ENCODE measurements at places on chromosomes 6 and 20.

GRCh38 chr6:144321839-144322591 is 36.9 kb downstream of the UTRN start:
- DNase-seq, result no peak

GRCh38 chr20:53660078-53660909 is 66.7 kb upstream of the ZNF217 start:
- peak; percentile 50 for DNase-seq

GRCh38 chr20:44406572-44407137 is 51.2 kb downstream of the HNF4A start:
- DNase-seq, result no peak

- no peak for DNase-seq
Measured at GRCh38 chr20:11060423-11061185, 386.8 kb upstream of the JAG1 start.

DNA sequence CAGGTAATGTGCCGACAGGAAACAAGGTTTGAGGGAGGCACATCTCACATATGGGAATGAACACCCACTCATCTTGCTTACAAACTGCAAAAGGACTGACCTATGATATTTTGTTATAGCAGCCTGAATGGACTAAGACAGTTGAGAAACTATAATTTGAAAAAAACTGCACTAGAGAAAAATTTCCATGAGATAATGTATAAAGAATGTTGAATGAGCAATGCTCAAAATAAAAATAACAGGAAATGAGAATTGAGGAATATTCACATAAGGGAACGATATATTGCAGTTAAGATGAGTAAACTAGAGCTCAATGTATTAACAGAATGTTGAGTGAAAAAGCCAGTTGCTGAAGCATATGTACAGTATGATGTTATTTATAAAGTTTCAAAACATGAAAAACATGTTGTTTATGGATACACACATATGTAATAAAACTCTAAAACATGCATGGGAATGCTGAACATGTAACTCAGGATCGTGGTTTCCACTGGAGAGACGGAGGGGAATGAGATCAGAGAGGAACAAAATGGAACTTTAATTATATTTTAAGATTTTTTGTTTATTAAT is 6.3 kb upstream of the TBC1D22B start:
- DNase-seq, result no peak
